Pons (tissue), 1 donor: ENCODE measurements at places on chromosomes 2 and 18.

DNA sequence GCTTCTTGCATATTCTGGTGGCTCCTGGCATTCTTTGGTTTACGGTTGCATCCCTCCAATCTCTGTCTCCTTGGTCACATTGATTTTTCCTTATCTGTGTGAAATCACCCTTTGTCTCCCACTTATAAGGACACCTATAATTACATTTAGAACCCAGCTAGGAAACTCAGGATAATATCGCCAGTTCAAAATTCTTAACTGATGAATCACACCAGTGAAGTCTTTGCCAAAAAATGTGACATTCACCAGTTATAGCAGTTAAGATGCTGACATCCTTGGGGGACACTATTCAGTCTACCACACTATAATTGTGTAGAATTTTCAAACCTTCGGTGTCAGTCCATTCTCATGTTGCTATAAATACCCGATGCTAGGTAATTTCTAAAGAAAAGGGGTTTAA, 320.2 kb downstream of the TMX3 start:
- DNase-seq, result no peak

- no peak for DNase-seq
Observed at GRCh38 chr2:86593266-86593665, 30.0 kb upstream of the CHMP3 start.

DNA sequence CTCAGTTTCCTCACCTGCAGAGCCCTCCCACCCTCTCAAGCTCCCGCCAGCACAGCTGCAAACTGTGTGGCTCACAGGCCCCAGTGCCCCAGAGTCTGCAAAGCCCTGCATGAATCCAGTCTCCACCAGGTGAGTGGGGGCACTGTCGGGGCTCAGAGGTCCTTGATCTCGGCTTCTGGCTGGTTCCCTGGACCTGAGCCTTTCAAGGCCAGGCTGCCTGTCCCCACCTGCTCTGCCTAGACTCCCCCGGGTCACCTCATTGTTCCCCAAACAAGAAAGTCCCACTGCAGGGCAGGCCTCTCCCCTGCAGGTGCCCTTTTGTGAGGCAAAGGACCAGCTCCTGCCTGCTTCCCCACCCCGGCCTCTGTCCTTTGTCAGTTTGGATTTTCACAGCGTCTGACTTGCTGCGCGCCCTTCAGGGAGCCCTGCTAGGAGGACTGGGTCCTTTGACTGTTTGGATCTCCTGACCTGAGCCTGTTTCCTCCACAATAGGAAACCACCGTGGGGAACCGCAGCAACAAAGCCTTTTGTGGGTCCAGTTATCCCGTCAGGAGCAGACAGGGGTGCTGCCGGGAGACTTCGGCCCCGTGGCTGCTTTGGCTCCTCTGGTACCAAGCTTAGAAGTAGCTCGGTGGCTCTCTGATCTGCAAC, 200.5 kb upstream of the HDAC4 start:
- DNase-seq, result no peak

DNA sequence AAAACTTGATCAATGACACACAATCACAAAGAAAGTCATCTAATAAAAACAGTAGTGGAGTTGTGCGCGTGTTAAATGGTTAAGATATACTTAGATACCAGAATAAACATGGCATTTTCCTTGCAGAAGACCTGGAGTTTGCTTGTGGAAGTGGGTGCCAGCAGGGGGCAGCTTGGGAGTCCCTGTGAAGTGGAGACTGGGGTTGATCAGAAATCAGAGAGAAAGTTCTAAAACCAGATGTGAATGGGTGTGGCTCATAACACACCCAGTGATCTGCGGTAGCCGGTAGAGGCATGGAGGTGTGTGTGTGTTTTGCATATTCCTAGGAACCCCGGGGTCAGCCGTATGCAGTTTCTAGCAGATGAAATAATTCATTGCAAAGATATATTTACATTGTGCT, 300.1 kb upstream of the TRIB2 start:
- DNase-seq, result no peak

- no peak for DNase-seq
Observed at GRCh38 chr2:84906108-84906899, 848 bp downstream of the TMSB10 start.

- DNase-seq, result no peak
Observed at GRCh38 chr2:225231900-225232299, 167.6 kb upstream of the NYAP2 start.

DNA sequence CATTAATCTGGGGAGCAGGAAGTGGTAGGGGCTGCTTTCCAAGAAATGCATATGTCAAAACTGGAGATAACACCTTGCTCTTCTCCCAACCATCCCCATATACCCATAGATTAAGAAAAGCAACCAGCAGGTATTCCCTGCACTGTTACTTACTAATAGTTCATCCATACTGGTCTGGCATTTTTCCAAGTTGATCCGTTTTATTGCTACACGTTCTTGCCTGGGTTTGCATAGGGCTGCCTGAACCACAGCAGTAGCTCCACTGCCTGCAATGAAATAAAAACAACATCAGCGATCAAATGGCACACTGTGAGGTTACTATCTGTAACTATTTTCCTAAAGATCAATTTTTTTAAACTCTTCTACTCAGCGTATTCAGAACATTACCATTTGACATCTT, 65.6 kb downstream of the STK39 start:
- DNase-seq, result no peak

DNA sequence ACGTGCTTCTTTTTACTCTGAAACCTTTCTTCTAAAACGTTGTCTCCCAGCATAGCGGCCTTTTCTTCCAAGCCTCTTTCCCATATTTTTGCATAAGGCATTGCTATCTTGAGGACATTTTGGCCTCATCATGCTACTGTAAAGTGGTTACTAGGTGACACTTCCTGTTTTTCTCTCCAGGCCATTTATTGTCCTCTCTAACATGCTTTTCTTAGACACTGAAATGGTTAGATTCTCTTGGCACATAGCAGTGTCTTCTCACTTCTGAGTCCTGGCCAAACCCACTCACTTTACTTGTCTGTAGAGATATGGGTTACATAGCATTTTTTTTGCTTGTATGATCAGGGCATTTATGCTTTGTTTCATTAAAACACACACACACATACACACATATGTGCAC, 50.1 kb upstream of the KCNH7 start:
- no peak for DNase-seq

DNA sequence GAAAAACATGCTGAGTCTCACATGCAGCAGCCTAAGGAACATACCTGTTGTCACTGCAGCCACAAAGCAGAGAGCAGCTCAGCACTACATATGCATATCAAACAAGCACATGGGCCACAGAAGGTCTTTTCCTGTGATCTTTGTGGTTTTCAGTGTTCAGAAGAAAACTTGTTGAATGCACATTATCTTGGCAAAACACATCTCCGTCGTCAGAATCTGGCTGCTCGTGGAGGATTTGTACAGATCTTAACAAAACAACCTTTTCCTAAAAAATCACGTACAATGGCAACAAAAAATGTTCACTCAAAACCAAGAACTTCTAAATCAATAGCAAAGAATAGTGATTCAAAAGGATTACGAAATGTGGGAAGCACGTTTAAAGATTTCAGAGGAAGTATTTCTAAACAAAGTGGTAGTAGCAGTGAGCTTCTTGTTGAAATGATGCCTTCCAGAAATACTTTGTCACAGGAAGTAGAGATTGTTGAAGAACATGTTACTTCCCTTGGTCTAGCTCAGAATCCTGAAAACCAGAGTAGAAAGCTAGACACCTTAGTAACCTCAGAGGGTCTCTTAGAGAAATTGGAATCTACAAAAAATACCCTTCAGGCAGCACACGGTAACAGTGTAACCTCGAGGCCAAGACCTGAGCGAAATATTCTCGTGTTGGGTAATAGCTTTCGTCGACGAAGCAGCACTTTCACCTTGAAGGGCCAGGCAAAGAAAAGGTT, 34.1 kb downstream of the ZNF407 start:
- no peak for DNase-seq
